ENCODE measurements at places on chromosomes 12 and 14.

- DNase-seq: no peak
Measured at GRCh38 chr14:79100578-79100977, 930.4 kb downstream of the NRXN3 start.

GRCh38 chr12:116958402-116959197, 47.9 kb downstream of the FBXW8 start:
- DNase-seq: no peak

DNA sequence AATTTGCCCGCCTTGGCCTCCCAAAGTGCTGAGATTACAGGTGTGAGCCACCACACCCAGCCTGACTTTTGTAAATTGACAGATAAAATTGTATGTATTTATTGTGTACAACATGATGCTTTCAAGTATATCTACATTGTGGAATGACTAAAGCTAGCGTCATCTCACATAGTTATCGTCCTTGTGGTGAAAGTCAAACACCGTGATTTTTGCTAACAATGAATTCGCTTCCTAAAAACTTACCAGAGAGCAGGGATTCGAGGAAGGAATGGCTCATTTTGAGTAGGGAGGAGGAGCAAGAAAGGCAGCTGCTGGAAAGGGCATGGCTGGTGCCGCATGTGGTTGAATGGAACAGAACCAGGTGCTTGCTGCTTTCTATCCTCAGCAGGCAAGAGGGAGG, 85.4 kb downstream of the LGMN start:
- DNase-seq: no peak

- DNase-seq: no peak
Measured at GRCh38 chr12:90959032-90959431, 4.1 kb upstream of the CCER1 start.

DNA sequence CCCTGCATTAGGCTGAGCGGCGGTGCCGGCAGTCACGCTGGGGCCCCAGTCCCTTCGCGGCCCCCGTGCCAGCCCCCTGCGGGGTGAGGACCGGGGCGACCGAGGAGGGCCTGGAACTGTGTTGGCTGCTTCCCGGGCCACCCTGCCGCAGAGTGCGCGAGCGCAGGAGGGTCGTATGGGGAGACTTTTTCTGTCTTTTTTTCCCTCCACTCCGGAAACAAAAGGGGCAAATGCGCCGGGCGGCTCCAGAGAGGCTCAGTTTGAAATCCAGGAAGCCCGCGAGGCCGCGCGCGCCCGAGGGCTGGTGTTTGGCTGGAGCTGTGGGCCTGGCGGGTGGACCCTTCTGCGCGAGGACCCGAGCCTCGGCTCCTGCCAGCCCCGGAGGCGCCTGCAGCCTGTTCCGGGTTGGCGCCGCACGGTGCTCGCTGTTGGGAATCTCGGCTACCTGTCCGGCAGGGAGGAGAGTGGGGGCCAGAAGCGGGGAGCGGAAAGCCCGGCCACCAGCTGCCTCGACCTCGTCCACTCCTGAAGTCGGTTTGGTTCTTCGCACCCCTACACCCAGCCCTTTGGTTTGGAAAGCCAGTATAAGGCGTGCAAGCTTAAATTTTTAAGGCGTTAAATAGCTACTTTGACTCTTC, 638 bp downstream of the PLEKHG3 start:
- no peak for DNase-seq

DNA sequence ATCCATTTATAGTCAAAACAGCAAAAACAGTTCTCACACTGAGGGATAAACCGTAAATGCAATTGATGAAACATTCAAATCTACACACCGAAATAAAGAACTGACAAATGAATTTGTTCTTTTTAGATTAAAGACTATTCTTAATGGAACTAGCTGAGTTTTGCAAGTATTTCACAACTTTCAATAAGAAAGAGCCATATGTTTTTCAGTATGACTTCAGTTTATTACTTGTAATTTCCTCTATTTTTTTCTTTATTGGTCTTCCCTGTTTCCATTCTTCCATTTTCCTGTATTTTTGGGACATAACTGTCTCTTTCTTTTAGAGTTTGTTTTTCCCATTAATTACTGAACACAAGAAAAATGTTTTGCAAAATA, 4.3 kb downstream of the BCAT1 start:
- no peak for DNase-seq

- DNase-seq: no peak
Measured at GRCh38 chr12:132776816-132777568, 15.4 kb upstream of the ANKLE2 start.

DNA sequence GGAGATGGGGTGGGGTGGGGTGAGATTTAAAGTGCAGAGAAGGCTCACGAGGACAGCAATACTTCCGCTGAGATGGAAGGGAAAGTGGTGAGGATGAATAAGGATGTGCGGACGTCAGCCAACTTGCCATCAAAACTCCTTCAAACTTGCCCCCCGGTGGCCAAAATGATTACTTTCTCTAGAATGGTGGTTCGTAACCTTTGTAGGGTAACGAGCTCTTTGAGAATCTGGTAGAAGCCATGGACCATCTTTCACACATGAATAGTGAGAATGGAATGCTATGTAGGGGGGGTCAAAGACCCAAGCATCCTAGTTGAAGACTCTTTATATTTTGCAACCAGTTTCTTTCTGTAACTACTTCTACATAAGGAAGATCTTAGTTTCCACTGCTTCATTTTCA, 245.9 kb upstream of the DDHD1 start:
- no peak for DNase-seq

DNA sequence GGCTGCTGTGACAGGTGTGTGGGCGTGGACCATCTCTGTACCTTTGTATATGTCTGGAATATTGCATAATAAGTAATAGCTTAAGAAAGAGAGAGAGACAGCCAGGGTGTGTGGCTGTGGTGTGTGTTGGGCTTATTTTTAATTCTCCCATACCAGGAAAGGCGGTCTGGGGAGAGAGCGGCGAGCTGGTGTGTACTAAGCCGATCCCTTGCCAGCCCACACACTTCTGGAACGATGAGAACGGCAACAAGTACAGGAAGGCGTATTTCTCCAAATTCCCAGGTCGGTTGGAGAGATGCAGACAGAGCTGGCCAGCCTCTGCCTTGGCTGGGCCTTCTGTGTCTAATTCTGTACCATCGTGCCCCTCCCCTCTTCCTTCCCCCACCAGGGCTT, 63.9 kb downstream of the AACS start:
- DNase-seq: no peak

GRCh38 chr12:3278681-3279414, 201.7 kb downstream of the TSPAN9 start:
- DNase-seq: no peak

GRCh38 chr14:92398888-92399636, 76.1 kb downstream of the SLC24A4 start:
- DNase-seq: no peak

DNA sequence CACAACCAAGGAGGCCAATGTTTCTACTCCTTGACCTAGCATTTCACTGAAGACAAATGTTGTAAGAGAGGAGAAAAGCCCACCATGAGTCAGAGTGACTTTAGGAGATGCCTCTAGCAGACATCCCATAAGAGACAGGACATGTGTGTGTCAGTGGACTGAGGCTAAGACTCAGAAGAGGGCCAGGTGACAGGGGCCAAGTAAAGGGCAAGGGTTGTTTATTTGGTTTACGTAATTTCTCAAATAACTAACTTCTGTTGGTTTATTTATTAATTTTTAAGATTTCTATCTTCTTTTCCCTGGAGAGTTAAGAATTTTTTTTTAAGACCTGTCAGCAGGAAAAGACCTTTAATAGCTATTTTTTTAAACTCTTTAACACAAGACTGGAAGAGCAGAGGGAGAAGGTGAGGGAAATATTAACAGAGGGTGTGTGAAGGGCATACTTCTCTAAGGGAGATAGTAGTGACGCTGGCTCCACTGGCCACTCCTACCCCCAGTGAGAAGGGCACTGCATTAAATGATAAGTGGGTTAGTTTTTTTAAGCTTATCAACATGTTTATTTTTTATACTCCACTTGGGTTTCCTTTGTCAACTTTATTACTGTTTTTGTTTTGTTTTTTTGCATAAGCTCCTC, 3.4 kb downstream of the PNP start:
- no peak for DNase-seq

DNA sequence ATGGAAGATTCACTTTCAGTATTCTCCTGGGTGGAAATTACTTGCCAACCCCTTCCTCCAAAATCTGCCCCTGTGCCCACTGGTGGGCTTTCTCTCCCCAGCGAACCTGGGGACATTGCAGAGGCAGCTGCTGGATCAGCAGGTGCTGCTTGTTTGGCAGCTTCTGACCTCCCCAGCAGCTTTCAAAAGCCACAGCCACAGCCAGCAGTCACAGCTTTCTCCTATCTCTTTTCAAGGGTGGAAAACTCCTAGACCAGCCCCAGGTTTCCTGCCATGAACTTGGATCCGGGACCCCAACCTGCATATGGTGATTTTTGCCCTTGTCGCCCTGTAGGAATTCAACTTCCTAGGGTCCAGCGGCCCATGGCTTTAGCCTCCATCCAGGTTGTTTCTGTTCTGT, 330.8 kb downstream of the ADAMTS20 start:
- no peak for DNase-seq

- DNase-seq: no peak
Measured at GRCh38 chr14:102775855-102776760, 1.1 kb upstream of the TRAF3 start.

DNA sequence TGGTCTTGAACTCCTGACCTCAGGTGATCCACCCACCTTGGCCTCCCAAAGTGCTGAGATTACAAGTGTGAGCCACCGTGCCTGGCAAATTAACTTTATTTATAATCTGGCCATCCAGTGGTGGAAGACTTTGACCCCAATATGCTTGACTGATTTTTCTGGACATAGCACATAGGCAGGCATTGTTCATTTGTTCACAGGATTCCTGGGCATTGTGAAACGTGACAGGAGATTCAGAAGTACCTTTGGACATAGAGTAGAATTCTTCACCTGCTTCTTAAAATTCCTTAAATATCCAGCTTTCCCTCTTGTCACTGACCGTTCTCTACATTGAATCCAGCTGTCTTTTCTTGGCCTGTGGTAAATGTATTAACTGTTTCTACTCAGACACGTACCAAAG, 103.1 kb downstream of the SCN8A start:
- no peak for DNase-seq

DNA sequence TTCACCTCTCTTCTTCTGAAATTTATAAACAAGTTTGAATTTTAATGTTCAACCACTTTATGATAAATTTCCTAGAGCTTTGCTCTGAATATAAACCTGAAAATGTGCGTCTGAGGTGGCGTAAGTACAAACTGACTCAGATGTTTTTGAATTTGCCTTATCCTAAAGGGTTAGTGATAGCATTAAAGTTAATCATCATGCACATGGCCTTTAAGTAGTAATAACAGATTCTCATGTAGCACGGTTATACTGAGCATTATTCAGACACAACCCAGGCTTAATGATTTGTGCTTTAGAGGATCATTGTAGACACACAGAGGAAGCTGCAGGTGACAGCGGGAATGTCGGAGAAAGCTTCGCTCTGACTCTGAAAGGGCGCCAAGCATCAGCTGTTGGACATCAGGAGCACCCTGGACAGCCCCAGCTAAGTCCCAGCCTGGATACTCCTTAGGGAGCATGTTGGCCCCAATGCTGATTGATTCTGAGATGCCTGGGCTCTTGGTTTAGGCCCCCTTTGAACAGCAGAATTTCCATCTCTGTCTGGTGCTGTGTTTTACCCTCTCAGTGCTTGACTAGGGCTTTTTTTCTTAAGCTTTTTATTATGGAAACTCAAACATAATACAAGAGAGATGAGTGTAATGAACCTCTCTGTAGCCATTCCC, 91.1 kb downstream of the PLXNC1 start:
- DNase-seq: no peak

All from stimulated activated CD4-positive, alpha-beta T cell treated with anti-CD3 and anti-CD28 coated beads, TNF-alpha, amount 100 ng/mL, for 24 hours (primary cell).